GDM1 (cell line): ENCODE measurements at places on chromosomes 11 and 22.

- DNase-seq = no peak
Observed at GRCh38 chr11:33040862-33041453, 1.6 kb downstream of the TCP11L1 start.

DNA sequence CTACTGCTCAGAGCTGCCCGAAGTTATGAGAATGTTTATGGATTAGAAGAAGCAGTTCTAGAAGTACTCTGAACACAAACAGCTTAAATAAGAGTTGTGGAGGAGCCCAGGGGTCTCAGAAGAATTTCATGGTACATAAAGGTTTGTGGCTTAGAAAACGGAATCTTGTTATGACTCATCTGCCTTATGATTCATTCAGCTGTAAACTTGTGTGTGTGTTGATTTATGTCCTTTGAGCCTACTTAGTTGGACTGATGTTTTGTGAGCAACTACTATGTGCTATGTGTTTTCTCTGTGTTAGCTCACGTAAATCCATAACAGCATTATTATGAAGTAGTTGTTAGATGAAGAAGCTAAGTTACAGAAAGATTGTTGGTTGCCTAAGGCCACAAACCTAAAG is 203.7 kb downstream of the PGR start:
- DNase-seq = no peak

- no peak for DNase-seq
Observed at GRCh38 chr11:91857179-91857578, 367.4 kb upstream of the FAT3 start.

DNA sequence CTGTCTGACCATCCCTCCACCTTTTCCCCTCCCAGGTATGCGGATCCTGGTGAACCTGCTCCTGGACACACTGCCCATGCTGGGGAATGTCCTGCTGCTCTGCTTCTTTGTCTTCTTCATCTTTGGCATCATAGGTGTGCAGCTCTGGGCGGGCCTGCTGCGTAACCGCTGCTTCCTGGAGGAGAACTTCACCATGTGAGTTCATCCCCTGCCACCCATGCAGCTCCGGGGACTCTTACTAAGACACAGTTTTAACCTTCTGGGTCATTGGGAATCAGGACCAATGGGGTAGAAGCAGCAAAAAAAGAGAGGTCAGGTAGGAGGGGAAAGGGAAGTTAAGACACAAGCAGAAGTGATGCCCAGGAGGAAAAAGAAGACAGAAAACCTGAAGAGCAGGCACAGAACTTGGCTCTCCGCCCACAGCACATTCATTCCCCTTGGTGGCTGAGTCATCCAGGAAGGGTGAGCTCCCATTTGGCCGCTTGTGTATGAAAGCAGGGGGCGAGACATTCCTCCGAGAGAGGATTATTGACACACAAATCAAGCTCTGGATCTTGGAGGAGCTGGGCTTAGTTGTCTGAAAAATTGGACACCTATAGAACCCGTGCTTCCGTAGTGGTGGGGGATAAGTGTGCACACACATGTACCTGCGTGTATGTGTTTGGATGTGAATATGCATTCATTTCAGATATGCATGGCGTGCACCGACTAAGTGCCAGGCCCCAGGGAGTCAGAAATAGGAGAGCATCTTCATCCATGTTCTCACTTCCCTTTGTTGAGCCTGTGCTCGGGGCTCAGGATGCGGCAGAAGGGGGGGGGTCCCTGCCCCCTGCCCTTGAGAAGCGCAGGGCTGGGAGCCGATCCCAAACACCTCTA is 64.2 kb downstream of the CACNA1I start:
- DNase-seq = no peak

DNA sequence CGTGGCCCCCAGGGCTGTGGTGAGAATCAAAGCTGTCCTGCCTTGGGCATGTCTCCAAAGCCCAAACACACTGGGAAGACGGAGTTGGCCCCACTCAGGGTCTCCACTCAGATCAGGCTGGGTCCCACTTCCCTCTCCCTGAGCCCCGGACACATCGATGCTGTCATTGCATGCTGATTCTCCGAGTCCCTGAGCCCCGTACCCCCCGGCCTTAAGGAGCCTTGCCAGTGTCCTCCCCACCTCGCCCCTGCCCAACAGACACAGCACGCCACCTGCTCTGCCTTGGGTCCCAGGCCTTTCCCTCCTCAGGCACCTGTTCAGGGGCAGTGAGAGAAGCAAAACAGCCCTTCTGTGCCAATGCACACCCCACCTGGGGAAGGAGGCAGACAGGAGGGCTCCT is 14.6 kb downstream of the EIF1AD start:
- DNase-seq = no peak

DNA sequence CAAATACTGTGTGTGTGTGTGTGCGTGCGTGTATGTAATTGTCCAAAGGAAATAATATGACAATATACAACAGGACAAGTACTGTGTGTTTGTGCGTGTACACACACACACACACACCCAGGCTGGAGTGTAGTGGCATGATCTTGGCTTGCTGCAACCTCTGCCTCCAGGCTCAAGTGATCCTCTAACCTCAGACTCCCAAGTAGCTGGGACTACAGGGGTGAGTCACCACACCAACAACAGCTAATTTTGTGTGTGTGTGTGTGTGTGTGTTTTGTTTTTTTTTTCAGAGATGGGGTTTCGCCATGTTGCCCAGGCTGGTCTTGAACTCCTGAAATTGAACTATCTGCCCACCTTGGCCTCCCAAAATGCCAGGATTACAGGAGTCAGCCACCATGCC is 61.5 kb downstream of the NUP98 start:
- DNase-seq = no peak

DNA sequence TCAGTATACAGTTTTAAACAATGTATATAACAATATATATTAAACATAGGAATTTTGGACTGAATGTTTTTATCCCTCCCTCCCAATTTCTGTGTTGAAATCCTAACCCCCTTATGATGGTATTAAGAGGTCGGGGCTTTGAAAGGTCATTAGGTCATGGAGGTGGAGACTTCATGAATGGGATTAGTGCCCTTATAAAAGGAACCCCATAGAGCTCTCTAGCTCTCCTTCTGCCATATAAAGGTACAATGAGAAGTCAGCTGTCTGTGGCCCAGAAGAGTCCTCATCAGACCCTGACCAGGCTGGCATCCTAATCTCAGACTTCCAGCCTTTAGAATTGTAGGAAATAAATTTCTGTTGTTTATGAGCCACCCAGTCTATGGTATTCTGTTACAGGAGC is 6.5 kb downstream of the NNMT start:
- no peak for DNase-seq

DNA sequence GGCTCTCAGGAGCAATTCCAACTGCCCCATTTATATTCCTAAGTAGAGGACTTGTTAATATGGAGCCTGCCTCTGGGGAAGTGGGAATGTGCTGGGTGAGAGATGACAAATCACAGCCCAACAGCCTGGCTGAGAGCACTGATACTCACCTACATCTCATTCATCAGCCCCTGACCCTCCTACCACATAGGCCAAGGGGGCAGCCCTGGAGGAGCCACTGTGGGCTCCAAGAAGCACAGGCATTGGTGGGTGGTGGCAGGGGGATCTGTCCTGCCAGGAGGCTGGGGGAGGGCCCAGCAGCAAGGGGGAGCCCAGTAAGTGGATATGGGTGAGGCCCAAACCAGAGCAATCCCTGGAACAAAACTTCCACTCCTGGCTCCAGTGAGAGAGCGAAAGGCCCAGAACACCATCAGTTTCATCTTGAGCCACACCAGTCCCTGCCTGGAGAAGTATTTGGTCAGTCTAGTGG is 79.7 kb downstream of the BUD13 start:
- no peak for DNase-seq
